ENCODE measurements at places on chromosomes 3 and 15. TPM values are rescaled to one million over a fixed set of nuclear protein-coding genes. Genes with fewer than 3 reads are reported as not detected.

GRCh38 chr15:68271854-68272471, 5.6 kb upstream of the FEM1B start:
- no peak for DNase-seq

DNA sequence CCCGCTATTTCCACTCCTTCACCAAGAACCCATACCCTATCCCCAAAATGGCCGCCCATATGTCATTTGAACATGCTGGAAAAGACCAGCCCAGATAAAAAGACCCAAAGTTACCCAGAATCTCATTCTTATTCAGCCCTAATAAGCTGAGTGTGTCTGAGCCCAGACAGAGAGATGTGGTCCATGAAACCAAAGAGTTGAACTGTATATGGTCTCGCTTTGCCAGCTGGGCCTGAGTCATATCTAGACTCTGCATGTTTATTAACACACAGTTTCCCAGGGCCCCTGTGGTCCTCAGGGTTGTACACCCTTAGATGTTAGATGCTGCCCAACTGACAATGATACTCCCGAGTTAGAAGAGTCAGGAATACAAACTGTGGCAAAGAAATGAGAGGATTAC, 201.9 kb upstream of the STRIT1 start:
- no peak for DNase-seq

DNA sequence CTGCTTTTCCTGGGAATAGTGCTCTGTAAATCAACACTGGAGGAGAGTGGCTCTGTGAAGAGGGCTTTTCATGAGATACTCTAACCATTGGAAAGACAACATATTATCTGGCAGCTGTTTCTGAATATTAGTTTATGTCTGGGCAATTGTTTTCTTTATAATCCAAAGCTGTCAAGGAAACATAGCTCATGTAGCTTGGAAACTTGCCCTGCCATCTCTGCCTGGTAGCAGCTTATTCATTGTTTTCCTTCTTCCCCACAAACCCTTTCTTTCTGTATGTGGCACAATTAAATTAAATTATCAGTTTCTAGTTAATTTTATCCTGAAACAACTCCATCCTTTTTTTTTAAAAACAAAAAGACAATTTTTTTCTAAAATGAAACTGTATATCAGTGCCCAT, 160.0 kb downstream of the EDEM1 start:
- no peak for DNase-seq

DNA sequence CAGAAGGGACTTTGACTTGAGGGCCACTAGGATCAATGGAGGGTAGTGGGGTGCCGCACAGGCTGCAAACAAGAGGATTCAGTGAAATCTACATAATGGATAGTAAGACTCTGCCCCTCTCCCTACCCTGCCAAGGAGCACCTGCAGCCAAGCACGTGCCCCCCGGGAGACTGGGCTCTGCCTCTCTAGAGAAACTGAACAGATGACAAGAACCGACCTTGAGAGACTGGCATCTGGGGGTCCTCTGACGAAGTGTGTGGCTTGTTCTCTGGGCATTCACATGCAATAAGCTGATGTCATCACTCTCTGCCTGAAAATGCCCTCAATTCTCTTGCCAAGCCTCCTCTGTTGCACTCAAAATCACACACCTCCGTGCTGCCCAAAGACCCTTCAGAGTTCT, 132.3 kb downstream of the FAM43A start:
- DNase-seq = no peak

UPK1B gene
- total RNA-seq = not detected

DNA sequence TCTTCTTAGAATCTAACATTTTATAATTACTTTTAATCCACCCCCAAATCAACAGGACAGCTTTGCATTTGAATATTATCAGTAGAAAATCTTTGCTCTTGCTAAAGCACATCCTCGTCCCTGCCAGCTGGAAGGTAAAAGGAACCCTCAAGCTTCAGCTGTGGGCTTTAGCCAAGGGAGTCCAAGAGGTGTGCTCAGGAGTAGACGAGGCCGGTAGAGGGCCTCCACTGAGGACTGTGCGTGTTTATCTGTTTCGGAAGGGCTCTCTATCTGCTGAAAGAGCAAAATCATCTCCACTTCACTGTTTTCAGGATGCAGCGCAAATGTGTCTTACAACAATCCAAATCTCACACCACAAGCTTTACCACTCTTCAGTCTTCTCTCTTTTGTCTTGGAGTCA, 257.4 kb upstream of the IL12A start:
- no peak for DNase-seq

ACAD11 gene
- total RNA-seq = 25.2 TPM

- peak; percentile 73 for DNase-seq
Observed at GRCh38 chr15:92077353-92078085, 224.0 kb downstream of the SLCO3A1 start.

GRCh38 chr3:23981136-23981535, 36.0 kb downstream of the NR1D2 start:
- no peak for DNase-seq

KIF15 gene
- 1.6 TPM for total RNA-seq

IL17RE gene
- total RNA-seq = 1.5 TPM

DNA sequence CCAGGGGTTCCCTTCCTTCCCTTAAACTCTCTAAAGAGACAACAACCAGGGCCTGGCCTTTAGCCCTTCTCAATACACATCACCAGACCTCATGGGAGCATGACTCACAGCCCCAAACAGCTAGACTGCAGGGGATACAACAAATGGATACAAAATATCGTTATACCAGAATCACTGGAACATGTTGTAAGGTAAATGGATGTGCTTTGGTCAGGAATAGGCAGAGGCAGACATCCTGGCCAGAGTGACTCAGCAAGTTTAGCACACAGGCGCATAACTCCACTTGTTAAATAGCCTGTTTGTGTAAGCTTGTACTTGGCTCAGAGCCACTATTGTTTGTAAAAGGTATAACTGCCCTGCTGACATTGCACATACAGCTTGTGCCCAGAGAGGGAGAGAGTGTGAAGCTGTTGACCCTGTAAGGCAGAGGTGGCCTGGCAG, 18.3 kb downstream of the TMED3 start:
- DNase-seq = no peak

GRCh38 chr3:194931865-194932264, 246.2 kb downstream of the FAM43A start:
- DNase-seq = no peak

DNA sequence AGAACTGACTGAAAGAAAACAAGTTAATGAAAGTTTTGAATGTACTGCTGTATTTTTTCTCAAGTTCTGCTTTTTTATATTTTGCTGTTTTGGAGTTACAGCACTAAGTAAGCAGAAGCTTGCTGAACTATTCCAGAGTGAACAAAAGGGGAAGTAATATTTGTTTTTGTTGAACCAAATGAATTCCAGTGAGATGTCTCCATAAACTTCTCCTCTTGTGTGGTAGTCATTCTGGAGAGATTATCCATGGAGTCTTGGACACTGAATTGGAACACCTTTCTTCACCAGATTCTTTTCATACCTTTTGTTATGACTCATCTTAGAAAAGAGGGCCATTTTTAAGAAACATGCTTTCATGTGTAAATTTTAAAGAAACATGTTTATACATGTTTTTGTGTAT, 8.8 kb downstream of the ANKUB1 start:
- DNase-seq = no peak

DNA sequence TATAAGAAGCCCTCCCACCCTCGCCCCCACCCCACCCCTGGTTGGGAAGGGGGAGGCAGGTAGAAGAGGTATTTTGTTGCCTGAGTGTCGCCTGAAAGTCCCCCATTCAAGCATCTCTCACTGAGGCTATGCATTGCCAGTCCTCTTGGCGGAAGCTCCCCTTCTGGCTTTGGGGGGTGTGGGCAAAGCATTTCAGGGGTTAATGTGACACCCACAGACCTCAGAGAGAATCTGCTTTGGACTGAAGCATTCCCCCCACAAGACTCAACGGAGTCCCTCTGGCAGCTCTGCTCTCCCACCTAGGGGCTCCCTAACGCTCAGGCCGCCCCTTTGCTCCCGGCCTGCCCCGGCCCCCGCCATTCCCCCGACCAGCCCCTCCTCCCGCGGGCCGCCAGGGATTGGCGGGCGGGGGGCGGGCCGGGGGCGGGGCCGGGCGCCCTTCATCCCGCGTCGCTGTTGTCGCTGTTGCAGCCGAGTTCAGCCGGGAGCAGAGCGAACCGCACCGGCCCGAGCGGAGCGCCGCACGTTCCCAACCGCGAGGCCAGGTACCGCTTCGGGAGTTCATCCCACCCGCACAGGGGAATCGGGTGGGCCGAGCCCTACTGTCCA, at the start of gene SLC38A3:
Gene SLC38A3, plus strand, starts transcription at position 468 of the 609 bp plus-strand sequence. CDS start 8,929 bp downstream, outside the sequence.
- DNase-seq = no peak

All from natural killer cell (primary cell).